ENCODE measurements at places on chromosomes 1 and 21.

DNA sequence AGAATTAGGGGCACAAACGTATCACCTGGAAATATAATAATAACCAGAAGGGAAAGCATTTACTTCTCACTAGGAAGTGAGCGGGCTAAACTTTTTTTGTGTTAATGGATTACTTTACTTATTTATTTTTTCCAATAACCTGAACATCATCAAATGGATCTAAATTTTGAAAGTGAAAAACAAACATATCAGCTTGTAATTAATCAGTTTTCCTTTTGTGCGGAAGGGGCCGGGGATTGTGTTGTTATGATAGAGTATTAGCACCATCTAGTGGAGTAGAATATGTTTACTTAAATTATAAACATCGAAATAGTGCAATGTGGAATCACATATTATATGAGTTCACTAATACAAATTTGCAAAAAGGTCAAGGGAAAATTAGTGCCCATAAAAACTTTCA, 9.0 kb downstream of the CFH start:
- DNase-seq, result no peak

- DNase-seq, result no peak
Measured at GRCh38 chr1:223207293-223208066, 64.4 kb upstream of the TLR5 start.

- DNase-seq, result no peak
Measured at GRCh38 chr1:198165927-198166647, 9.3 kb downstream of the NEK7 start.

DNA sequence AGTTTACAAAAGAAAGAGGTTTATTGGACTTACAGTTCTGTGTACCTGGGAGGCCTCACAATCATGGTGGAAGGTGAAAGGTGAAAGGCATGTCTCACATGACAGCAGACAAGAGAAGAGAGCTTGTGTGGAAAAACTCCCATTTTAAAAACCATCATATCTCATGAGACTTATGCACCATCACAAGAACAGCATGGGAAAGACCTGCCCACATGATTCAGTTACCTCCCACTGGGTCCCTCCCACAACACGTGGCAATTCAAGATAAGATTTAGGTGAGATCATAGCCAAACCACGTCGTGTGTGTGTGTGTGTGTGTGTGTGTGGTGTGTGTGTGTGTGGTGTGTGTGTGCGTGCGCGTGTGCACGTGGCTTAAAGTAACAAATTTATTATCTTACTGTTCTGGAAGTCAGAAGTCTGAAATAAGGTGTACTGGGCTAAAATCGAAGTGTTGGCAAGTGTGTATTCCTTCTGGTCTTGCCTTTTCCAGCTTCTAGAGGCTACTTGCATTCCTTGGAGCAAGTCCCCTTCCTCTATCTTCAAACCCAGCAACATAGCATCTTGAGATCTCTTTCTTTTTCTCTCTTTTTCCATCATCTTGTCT, 48.1 kb upstream of the MPC2 start:
- DNase-seq, result no peak

DNA sequence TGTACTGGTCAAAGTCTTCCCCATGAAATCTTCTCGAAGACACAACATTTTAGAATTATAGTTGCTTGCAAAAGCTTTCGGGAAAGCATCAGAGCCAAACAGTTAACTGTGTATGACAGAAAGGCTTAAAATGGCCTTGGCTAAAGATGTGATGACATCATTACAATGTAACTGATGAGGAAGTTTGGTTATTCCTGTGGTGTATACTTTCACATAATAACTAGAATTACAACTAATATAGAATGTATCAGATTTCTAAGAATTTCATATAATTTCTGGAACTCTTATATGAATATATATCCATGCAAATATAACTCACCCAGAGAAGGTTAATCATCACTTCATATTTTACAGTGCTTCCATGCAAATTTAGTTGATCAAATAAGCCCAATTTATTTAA, 8.4 kb downstream of the TP73 start:
- DNase-seq, result no peak

- no peak for DNase-seq
Measured at GRCh38 chr1:20322825-20323612, 32.3 kb downstream of the VWA5B1 start.

DNA sequence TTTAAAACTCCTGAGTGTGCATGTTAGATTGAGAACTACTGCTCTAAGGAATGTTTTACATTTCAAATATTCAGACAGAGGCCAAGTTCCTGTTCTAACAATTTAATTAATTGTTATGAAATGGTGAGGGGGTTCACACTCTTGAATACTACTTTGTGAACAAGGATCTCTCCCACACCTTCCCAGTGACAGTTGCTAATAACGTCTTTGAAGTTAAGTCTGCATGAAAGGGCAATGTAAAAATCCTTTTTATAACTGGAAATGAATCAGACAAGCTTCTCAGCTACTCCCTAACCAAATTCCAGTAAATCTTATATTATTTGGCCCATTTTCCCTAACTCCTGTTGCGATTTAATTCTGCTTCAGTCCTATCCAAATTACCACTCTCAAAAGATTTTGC, 828.5 kb upstream of the ADAMTS5 start:
- no peak for DNase-seq

GRCh38 chr1:220298470-220299205, 26.4 kb upstream of the RAB3GAP2 start:
- DNase-seq, result no peak

GRCh38 chr1:182626527-182626926, 22.3 kb upstream of the RGS16 start:
- DNase-seq, result no peak

DNA sequence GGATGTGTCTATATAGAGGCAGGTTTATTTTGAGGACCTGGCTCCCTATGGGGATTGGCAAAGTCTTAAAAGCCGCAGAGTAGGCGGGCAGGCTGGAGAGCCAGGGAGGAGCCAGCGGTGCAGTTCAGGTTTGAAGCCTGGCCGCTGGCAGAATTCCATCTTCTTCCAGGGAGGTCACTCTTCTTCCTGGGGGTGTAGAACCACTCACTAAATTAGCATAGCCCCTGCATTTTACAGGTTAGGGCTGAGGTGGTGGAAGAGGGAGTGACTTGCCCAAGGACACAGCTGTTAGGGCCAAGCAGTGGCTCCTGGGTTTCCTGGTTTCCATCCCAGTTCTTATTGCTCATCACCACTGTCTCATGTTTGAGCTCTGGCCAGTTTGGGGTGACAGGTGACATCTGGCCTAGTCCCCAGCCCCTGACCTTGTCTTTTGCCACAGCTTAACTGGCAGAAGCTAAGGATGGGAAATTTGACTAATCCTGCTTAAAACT, 1.4 kb downstream of the PINK1 start:
- DNase-seq, result no peak

DNA sequence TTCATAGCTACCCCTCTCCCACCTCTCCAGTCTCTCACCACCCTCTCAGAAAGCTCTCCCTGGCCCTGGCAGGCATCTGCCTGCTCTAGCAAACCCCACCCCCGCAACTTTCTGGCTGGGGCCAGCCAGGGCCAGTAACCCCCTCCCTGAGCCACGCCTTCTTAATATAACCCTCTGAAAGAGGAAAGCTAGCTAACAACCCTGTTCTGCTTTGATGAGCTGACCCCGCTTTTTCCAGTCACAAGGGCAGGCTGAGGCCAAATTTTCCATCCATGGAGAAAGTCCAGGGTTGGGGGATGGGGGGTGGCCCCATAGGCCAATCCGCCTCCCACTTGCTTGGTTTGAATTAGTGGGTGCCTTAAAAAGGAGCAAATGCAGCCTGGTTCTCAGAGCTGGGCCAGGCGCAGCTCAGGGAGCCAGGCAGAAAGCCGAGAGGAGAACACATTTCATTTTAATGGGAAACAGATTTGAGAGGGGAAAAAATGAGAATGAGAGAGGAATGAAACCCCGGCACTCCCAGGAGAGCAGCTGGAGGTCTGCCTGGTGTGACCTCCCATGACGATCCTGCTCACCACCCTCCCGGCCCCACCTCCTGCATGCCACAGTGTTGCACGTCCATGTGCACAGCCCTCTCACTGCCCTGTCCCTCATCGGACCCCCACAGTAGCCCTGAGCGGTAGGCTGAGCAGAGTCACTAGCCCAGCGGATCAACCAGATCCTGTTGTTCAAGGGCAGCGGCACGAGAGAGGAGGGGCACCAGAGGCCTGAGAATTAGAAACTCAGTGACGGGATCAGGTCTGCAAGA, 62.3 kb downstream of the OPTC start:
- peak; percentile 90 for DNase-seq

DNA sequence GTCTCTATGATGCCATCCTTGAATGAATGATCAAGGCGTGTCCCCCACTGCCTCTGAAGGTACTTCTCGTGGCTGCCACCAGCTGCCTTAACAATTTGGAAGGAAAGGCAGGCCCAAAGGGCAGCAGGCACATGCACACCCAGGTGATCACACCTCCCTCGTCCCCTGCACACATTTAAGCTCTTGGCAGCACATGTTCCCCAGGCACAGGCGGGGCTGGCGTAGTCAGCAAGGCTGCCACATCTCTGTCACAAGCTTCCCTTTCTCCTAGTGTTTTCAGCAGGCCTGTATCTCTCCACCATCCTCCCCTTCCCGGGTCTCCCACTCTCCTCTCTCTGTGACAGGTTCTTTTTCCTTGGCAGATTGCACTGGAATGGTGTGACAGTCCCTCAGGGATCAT, 111.9 kb downstream of the CACNA1E start:
- DNase-seq, result peak; percentile 59

DNA sequence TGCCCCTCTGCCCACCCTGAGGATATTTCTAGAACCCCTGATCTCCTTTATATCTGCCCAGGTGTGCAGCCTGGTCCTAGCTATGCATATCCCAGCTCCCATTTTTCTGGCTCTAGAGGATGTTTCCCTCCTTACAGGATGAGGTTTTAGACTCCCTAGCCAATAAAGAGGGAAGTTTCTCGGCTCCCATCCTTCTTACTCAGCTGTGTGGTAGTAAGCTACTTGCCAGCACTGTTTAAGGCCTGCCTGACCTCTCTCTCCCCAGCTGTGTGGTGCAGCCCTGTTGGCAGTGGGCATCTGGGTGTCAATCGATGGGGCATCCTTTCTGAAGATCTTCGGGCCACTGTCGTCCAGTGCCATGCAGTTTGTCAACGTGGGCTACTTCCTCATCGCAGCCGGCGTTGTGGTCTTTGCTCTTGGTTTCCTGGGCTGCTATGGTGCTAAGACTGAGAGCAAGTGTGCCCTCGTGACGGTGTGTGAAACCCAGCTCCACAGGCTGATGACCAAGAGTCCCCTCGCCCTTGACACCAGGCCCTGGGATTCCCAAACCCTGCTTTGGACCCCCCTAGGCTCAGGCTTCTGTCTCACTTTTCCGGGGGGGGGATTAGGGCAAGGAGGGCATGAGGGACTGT, 7.8 kb upstream of the P3R3URF start:
- DNase-seq, result no peak

DNA sequence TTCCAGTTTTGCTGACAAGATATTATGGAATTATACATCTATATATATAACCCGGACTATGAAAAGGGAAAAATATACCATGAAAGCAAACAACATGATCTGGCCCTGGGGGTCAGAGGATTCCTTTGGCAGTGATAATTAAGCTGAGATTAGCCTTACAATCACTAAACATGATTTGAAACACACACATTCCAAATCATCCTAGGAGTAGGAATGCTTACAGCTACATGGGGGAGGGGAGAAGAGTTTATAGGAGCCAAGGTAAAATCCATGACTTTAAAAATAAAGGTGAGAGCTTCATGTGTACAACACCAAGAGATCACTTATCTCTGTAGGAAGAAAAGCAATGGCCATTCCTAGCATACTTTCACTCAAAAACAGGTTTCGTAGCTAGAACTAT, 57.6 kb downstream of the AKT3 start:
- DNase-seq, result no peak

DNA sequence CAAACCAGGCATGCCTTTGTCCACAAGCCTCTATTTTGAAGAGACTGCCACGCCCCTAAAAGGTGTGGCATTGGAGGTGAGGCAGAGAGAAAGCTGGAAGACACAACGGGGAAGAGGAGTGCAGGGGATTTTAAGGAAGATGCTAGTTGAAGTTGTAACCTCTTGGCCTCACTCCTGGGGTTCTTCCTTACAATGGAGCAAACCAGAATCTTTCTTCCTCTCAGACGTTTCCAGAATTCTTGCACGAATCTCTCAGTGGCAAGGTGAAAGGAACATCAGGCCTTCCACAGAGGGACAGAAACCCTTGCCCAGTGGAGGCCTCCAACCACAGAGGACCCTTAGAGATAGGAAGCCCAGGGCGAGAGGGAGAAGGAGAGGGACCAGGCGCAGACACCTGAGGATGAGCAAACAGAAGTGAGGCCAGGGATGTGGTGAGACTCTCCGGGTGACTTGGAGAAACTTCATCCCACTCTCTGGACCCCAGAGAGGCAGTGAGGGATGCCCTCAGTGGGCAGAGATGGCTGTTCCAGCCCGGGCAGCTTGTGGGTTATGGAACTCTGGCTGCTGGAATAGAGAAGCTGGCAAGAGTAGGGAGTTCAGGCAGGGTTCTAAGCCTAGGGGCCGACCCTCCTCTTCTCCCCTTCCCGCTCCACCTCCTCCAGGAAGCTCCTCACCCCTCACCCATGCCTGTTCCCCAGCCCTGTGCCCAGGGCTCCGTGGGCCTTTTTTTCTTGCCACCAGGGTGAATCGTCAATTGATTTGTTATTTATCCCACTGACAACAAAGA, 136.8 kb upstream of the RUNX3 start:
- no peak for DNase-seq

DNA sequence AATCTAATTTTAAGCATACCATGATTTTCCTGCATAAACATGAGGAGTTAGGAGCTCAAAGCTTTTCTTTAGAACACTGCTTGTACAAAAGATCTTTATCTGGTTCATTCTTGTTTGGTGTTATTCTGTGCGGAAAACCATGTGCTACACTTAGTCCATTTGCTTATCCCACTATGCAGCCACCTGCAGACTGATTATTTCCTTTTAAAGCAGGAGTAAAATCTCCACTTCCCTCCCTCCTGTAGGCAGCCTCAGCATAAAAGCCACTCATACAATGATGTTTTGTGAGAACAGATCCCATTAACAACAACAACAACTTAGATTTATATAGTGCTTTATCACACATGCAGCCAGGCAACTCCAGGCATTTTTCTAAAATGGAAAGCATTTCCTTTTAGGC, 355.3 kb upstream of the NEGR1 start:
- no peak for DNase-seq

GRCh38 chr1:212196355-212196754, 88.9 kb upstream of the PPP2R5A start:
- DNase-seq, result no peak

GRCh38 chr1:162856260-162856659, 4.7 kb downstream of the CCDC190 start:
- DNase-seq, result no peak

- DNase-seq, result no peak
Measured at GRCh38 chr1:93331412-93331811, 14.3 kb upstream of the DR1 start.

GRCh38 chr1:236201786-236202185, 59.4 kb downstream of the GPR137B start:
- DNase-seq, result no peak

- peak; percentile 82 for DNase-seq
Measured at GRCh38 chr21:44601596-44602462, 1.4 kb downstream of the KRTAP10-7 start.
